ENCODE measurements at places on chromosomes 4 and X.
A peak's percentile ranks its signal among the peaks of the same experiment; 100 is the strongest.

- no peak for DNase-seq
Measured at GRCh38 chr4:17702641-17703040, 78.8 kb downstream of the FAM184B start.

DNA sequence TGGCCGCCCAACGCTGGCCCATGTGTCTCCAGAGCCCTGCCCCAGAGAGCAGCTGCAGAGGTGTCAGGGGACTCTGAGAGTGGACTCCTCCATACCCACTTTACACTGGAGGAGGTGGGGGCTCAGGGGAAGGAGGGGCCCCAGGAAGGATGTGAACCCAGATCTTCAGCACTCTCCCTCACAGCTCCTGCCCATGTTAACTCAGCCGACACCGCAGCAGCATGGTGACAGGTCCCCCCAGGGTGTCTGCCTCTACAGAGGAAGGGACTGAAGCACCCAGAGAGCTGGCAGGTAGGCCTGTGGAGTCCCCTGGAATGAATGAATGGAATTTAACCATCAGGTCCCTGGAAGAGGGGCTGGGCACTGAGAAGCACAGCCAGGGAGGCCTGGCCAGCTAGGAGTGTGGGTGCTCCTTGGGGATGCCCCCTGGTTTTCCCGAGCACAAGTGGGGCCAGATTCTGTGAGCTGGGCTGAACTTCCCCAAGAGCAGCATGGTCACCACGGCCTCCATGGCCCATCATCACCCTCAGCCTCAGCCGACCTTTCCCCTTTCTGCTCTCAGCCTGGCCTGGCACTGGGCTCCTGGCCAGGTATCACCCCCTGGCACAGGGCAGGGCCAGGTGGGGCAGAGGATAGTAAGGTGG is 21.9 kb downstream of the SH3BP2 start:
- DNase-seq: no peak

DNA sequence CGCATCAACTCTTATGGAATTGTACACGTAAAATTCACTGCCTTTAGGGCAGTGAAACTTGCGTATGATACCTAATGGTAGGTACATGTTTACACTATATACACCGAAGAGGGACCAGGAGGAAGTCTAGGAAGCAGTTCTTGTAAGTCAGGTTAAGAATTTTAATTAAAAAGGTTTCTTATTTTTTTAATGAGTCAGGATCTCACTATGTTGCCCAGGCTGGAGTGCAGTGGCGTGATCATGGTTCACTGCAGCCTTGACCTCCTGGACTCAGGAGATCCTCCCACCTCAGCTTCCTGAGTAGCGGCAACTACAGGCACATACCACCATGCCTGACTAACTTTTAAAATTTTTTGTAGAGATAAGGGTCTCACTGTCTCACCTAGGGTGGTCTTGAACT is 6.6 kb downstream of the NUDT9 start:
- DNase-seq: no peak

DNA sequence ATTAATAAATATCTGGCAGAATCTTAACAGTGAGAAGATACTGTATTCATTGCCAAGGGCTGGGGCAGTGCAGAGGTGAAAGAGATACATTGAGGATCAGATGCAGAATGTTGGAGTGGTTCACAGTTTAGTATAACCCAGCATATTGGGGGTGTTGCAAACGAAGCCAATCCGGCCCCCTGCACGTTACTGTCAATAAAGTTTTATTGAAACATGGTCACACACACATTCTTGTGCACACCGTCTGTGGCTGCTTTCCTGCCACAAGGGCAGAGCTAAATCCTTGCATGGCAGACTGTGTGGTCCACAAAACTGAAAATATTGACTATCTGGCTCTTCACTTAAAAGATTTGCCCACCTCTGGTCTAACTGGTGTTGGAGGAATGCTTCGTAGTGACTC is 119.7 kb downstream of the SHOX start:
- DNase-seq: no peak

DNA sequence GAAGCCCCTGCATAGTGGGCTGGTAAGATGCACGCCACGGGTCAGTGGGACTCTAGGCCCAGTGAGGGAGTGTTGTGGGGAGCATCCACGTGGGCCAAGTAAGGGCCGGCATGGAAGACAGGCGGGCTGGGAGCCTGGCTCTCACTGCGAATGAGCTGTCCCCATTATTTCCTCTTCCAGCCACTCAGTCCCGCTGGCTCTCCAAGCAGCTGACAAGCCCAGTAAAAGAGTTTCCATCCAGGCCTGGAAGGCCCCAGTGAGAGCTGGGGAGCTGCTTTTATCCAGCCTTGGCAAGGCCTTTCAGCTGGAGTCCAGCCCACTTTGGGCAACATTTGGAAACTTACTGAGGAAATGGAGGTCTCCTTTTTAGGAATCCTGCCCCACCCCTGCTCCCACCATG is 24.9 kb downstream of the APLN start:
- no peak for DNase-seq

- no peak for DNase-seq
Measured at GRCh38 chr4:184979461-184980124, 38.7 kb upstream of the HELT start.

DNA sequence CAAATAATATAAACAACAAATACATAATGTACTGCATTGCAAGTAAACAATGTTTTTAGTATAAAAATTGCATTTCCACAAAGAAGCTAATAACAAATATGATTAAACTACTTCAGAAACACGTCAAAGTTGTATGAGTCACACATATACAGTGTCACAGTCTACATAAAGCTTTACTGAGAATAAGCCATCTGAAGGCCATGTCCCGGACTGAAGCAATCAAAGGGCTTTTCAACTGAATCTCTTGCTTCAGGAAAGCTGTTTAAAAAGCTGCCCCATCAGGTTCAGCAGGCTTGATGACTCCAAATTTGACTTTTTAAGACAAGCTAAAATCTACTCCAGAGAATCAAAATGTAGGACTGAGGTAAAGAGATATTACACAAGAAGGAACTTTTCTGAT is 1476.8 kb downstream of the ADGRL3 start:
- DNase-seq: no peak

DNA sequence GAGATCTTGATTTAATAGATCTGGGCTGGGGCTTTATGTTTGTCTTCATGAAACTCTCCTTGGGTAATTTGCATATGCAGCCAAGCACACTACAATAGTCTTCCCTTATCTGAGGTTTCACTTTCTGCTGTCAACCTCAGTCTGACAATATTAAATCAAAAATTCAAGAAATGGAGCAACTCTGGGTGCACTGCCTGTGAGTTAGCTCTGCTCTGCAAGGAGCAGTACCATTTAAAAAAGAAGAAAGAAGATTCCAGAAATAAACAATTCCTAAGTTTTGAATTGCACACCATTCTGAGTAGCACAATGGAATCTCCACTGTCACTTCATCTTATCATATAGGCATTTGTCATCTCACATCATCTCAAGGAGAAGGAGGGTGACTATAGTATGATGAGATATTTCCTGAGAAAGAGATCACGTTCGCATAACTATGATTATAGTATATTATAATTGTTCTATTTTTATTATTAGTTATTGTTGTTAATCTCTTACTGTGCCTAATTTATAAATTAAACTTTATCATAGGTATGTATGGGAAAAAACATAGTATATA is 9.4 kb downstream of the FNIP2 start:
- DNase-seq: peak; percentile 24

- DNase-seq: no peak
Measured at GRCh38 chrX:57651169-57651919, 28.7 kb downstream of the NLRP2B start.

DNA sequence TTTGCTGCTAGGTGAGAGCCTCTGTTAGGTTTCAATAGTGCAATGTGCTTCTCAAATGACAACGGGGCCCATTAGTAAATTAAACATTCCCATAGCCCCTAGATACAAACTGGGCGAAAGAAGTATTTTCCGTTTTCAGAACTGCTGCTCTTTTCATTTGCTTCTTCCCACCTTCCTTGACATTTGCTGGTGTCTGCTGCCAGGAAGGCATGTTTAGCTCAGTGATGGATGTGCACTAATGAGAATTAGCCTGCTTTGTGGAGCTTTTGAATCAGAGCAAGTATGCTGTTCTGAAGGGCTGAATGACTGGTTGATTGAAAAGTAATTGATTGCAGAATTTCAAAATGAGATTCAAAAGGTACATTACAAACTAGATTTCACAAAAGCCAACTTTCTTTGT is 57.0 kb downstream of the SHROOM3 start:
- no peak for DNase-seq

GRCh38 chr4:93313197-93313596 is 515.4 kb upstream of the ATOH1 start:
- no peak for DNase-seq

DNA sequence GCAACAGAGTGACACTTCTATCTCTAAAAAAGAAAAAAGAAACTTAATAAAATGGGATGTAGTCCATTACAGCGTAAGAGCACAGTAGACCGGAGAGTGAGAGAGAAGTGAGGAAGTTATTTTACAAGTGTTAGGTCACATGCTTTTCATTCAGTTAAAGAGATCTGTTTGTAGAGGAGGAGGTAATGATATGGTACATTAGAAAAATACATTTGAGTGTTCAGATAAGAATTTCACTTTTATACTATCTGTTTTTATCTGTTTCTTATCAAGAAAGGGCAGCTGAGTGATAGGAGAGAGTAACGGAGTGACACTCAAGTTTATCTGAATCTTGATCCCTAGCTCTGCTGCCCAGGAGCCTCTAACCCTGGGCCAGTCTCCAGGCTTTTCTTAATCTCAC is 38.9 kb downstream of the FNIP2 start:
- no peak for DNase-seq

GRCh38 chr4:113634081-113634969 is 127.2 kb downstream of the CAMK2D start:
- no peak for DNase-seq

- DNase-seq: no peak
Measured at GRCh38 chr4:158350161-158350560, 139.9 kb downstream of the TMEM144 start.

- no peak for DNase-seq
Measured at GRCh38 chr4:186485561-186486062, 69.8 kb downstream of the MTNR1A start.

- no peak for DNase-seq
Measured at GRCh38 chrX:45233531-45233930, 32.9 kb upstream of the DIPK2B start.

GRCh38 chrX:9352694-9353411 is 112.0 kb upstream of the TBL1X start:
- peak; percentile 55 for DNase-seq

GRCh38 chr4:147223576-147223975 is 257.3 kb upstream of the EDNRA start:
- DNase-seq: no peak

DNA sequence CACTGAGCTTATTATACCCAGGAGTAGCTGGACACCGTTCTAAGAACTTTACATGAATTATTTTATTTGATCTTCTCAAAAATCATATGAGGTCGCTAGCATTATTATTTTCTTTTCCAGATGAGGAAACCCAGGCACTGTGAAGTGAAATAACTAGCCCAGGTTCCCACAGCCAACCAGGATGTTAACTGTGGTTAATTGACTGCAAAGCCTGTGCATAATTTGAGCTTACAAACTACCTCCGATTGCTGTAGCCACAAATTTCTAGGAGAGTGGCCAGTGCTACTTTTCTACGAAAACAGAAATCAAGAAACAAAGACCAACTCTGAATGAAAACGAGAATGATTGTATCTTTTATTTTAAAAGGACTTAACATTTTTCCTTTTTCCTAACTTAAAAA is 27.2 kb downstream of the SPRY1 start:
- DNase-seq: no peak

GRCh38 chr4:3630598-3631543 is 98.6 kb upstream of the LRPAP1 start:
- no peak for DNase-seq

- peak; percentile 34 for DNase-seq
Measured at GRCh38 chr4:83113429-83113786, 1.1 kb downstream of the PLAC8 start.

DNA sequence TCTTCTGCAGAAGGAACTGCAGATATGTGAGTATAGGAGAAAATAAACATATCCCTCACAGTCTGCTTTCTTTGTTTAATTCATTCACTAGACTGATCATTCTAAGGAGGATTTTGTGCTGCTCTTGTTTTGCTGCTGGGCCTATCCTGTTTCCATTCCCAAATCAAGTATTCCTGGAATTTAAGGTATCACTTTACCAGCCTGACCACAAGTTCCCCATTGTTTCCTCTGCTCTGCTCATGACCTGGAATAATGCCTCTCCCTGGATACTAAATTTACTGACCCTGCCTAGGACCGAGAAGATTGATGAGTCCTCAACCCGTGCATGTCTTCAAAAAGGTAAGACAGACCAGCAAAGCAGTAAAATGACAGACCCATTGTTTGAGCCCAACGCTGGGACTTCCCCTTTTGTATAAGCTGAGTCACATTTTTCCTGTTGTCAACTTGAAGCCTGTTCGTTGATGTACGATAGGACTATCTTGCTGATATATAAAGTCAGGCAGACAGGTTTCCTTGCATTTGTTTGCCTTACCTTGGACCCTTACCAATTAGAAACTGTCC is 85.5 kb upstream of the TET2 start:
- peak; percentile 33 for DNase-seq
